ENCODE measurements at places on chromosomes 7 and 10.

GRCh38 chr7:140526787-140527664 is 47.7 kb upstream of the MKRN1 start:
- no peak for DNase-seq

DNA sequence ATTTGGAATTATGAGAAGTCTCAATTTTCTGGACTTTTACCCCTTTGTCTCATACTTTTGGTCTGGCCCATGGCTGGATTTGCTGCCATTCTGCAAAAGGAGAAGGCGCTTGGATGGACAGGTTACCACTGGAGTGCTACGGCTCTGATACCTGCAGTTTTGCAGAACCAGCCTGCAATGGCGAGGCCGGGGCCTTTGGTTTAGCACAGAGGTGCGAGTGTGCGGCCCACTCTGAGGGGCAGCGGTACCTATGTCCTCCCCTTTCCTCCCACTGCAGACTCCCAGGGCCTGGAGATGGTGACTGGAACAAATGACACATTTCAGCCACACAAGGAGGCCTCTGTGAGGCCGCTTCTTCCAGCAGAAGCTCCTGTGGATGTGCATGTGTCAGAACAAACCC is 11.9 kb downstream of the ZNF777 start:
- no peak for DNase-seq

DNA sequence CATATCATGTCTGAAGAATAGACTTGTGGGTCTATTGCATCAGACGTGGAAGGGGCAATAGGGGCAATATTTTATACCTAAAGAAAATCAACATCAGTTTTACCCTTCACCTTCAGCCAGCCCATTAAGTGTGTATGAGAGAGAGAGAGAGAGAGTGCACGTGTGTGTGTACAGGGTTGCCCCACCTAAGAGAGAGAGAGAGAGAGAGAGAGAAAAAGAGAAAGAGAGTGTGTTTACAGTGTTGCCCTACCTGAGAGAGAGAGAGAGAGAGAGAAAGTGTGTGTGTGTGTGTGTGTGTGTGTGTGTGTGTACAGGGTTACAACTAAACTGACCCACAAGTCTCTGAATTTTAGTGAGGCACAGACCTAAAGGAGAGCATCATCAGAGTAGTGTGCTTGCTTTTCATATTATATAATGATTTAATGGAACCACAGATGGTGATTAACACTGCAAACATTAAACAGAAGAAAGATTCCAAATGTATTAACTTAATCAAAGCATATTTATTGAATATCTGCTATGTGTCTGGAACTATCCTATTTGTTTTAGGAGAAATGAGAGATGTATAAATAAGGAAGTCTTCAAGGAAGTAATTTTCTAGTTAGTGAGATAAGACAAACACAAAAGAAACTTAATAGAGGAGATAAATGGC is 66.8 kb downstream of the CD36 start:
- no peak for DNase-seq

GRCh38 chr7:140314573-140315480 is 83.5 kb downstream of the SLC37A3 start:
- DNase-seq, result no peak

DNA sequence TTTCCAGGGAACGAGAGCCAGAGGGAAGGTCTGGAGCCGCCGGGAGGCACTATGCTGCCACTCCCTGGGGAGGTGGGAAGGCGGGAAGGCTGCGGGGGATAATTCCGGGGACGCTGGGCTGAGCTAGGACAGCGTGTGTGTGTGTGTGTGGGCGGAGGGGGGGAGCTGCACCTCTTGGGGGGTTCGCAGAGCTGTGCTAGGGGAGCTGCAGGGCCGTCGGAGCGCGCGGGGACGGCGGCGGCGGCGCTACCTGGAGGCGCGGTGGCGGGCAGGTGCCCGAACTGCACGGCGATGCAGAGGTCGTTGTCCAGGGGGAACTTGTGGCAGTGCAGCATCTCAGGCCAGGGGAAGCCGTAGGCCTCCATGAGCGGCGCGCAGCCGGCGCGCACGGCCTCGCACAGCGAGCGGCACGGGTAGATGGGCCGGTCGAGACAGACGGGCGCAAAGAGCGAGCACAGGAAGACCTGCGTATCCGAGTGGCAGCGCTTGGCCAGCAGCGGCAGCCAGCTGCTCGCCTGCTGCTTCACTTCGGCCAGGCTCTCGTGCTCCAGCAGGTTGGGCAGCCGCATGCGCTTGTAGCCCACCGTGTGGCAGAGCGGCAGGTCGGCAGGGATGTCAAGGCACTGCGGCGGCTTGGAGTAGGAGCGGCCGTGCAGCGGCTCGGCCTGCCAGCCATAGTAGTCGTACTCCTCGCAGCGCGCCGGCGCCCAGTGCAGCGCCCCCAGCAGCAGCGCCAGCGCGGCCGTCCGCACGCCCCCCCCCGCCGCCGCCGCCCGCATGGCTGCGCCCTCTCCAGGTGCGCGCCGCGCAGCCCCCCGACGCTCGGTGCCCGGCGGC is 526 bp downstream of the SFRP5 start:
- no peak for DNase-seq

DNA sequence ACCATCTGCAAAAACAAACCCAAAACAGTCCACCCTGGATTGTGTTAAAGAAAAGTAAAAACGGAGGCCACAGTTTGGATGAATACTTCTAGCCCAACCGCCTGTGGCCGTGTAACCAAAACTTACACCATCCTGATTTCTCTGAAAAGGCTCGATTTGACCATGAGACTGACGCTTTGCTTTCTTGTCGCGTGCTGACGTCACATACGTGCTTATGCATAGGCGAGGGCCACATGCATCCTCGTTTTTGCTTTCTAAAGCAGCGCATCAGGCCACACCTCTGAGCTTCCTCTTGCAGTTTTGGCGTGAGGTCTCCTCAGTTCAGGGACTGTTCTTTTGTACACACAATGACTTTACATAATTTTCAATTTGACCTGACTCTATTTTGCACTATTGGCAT is 526.6 kb downstream of the GLRX3 start:
- no peak for DNase-seq

DNA sequence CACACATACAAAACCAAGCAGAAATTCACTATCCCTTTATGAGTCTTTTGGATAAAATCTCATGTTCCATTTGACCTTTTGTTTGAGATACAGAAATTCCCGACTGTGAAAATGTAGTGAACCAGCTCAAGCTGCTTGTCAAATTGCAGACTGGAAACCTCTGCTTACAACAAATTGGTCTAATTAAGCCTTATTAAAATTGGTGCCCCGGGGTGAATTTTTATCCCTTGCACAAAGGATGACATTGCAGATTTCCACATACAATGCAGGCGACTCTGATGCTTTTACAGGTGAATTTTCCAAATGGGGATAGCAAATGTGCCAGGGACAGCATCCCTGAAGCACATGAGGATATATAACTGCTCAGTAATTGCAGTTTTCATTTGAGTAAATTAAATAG is 257.3 kb downstream of the BMPER start:
- DNase-seq, result no peak

DNA sequence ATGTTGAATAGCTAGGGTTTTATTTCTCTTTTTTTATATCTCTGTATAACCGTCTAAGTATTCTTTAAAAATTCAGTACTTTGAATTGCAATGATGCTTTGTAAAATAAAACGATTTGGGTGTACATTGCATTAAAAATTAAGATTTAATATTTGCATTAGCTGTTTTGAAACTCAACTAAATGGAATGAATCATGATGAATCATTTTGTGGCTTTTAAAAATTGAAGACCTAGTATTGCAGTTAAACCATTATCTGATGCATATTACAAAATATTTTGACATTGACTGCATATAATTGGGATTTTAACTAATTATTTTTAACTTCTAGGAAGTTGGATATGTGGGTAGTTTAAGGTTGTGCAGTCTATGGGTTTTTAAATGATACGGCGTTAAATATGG is 314.0 kb downstream of the CDK14 start:
- no peak for DNase-seq

DNA sequence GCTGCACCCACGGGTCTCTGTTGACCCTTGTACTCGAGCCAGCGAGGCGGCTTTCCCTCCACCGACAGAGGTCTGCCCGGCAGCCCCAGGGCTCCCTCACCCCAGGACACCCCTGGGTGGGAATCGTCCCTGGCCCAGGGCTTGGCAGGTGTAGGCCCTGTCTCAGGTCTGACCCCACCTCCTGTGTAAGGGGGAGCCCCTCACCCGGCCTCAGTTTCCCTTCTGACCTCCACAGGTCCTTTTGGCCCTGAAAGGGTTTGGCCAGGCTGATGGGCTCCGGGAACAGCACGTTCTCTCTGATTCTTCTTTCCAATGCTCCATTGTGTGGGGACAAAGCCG is 25.0 kb upstream of the ELFN1 start:
- no peak for DNase-seq

- DNase-seq, result no peak
Observed at GRCh38 chr7:1804310-1804709, 134.2 kb downstream of the ELFN1 start.

DNA sequence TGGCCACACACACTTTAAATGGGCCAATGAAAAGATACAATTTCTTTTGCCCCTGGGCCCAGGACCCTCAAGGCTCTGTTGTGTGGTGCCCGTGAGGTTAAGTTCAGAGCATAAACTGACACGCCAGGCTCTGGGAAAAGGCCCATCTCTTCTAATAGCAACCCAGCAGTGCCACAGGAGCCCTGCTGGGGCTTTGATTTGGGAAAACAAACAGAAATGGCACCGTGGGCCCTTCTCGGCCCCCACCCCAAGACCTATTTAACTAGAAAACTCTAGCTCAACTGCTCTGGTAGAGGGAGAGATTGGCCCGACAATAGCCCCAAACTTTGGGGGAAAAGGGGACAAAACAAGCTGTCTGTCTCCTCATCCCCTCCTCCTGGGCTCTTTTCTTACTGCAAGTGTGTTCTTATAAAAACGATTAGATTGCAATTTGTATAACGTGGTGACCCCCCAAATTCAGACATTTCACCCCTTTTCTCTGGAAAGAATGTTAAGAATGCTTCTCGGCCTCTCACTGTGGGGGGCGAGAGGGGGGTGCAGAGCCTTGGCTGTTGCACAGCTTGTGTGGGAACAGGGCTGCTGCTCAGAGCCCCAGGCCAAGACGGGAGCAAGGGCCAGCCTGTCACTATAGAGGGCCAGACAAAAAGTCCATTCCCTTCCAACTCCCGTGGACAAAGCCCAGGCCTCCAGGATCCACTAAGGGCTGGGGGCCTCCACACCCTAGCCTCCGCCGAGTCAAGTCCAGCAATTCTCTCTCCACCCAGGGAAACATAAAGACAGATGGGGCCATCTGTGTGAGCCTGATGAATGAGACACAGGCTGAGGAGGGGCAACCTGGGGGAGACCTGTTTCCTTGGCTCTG is 26.8 kb downstream of the DPCD start:
- DNase-seq, result no peak

- DNase-seq, result no peak
Observed at GRCh38 chr10:69483963-69484362, 32.7 kb downstream of the TSPAN15 start.

DNA sequence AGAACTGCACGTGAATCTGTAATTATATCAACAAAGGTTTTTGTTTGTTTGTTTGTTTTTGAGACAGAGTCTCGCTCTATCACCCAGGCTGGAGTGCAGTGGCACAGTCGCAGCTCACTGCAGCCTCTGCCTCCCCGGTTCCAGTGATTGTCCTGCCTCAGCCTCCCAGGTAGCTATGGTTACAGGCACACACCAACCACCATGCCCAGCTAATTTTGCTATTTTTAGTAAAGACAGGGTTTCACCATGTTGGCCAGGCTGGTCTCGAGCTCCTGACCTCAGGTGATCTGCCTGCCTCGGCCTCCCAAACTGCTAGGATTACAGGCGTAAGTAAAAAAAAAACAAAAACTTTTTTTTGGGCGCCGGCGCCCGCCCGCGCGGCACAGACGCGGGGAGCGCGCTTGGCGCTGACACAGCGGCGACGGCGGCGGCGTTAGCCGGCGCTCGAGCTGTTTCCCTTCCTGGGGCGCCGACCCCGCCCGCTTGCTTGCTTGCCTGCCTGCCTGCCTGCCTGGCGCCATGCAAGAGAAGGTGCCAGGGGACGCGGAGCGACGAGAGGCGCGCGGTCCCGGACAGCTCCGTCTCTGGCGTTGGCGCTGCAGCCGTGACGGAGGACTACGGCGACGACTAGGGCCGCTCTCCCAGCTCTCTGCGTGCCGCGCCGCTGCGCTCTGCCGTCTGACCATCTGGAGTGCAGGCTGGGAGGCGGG is 171.4 kb upstream of the NUPR2 start:
- DNase-seq, result no peak

- DNase-seq, result no peak
Observed at GRCh38 chr7:107173691-107174406, 5.0 kb downstream of the HBP1 start.

GRCh38 chr10:78254013-78254412 is 220.3 kb downstream of the RPS24 start:
- no peak for DNase-seq

DNA sequence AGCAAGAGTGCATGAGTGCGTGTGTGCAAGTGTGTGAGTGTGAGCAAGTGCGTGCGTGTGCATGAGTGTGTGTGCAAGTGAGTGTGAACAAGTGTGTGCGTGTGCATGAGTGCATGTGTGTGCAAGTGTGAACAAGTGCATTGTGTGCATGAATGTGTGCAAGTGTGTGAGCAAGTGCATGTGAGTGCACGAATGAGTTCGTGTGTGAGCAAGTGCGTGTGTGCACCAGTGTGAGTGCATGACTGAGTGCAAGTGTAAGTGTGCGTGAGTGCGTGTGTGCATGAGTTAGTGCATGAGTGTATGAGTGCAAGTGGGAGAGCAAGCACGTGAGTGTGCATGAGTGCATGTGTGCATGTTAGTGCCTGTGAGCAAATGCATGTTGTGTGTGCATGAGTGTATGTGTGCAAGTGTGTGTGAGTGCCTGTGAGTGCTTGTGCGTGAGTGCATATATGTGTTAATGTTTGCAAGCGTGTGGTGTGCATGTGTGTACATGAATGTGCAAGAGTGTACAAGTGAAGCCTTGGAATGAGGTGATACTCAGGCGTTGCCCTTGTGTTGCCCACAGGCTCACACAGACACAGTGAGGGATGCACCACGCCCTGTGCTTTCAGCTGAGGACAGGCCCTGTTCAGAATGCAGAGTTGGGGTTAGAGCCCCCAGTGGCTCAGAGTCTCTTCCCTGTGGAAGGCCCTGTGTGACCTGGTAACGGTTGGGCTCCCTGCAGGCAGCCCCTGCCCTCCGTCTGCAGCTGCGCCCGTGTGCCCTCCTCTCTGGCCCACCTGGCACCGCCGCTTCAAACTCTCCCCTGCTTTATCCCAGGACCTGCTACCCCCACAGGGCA is 97.1 kb downstream of the NKX6-2 start:
- DNase-seq, result no peak

DNA sequence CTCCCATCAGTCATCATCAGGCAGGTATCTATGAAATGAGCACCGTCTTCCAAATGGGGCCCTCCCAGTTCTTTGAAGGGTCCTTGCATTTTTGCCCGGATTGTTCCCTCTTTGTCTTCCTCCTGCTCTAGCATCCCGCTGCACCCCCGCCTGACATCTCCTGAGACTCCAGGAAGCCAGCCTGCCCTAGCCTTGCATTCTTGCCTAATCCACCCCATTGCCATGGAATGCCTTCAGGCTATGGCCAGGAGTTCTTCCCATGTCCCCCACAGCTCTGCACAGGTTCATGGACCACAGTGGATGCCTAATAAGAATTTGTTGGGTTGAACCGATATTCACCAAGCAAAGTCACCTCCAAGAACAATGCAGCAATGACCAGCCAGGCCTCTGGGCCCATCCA is 62.1 kb downstream of the ZMIZ1 start:
- DNase-seq, result no peak

Data from left forelimb (tissue), 1 donor.